Stimulated activated CD8-positive, alpha-beta memory T cell treated with anti-CD3 and anti-CD28 coated beads, Interleukin-4, amount 100 ng/mL, for 1 hour (primary cell): ENCODE measurements at places on chromosomes 3 and 15.

DNA sequence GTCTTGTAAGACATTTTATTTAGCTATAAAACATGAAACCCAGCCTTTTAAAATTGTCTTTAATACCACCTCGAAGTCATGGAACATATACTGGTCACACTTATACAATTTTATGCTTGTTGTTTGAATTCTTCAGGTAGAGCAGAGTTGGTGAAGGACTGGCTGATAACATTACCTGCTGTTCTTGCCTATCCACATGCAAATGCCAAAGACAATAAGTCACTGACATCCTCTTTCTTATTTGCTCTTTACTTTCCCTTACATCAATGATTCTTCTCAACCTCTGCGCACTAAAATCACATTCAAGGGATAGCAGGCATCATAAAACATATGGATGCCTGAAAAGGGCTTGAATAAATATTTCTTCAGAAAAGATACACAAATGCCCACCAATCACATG is 392.5 kb upstream of the ATP11B start:
- DNase-seq: no peak

GRCh38 chr3:11544412-11545181 is 99.1 kb downstream of the VGLL4 start:
- DNase-seq: no peak

DNA sequence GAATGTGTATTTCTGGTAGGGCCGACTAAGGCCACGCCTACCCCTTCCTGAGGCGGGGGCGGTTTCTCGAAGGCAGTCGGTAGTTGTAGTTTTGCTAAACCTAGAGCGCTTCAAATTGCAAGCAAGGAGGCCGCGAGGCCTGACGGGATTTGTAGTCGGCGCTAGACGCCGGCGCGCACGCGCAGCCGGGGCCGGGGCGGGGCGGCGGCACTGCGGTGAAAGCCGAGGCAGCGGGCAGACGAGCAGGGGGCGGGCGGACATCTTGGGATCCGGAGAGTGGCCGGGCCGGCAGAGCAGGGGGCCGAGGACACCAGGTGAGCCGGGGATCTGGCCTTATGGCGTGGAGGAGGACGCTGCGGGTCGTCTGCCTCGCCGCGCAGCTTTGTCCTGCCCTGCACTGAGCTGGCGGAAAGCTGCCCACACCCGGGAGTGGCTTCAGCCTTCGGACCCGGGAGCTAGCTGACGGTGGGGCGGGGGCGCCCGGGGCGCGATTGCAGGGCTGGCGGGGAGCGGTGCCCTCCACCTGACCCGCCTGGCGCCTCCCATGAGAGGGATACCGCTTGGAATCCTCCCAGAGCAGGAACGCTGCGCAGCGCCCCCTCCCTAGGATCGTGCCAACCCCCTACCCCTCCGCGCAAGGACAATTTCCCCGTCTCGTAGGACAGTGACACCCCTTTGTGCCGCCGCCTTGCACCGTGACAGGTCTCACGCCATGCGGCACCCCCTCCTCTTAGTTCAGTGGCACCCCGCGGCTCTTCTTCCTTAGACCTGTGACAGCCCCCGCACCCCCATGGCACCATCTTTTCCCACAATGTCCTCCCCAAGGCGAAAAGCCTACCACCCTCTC is at the start of gene AP2M1:
AP2M1 (plus strand) TSS at position 210 of the 847 bp plus-strand sequence. CDS start 2,139 bp downstream, outside the sequence.
- peak; percentile 89 for DNase-seq

DNA sequence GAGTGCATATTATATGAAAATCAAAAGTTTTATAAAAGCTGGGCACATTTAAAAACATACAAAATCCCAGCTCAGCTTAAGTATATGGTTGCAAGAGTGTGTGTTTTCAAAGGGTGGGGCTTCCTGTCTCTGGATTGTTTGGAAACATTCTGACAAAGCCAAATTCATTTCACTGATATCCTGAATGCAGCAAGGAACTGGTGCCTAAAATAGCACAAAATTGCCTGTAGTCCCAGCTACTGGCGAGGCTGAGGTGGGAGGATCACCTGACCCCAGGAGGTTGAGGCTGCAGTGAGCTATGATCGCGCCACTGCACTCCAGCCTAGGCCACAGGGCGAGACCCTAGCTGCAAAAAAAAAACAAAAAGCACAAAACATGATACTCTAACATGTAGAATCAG is 13.0 kb upstream of the TJP1 start:
- no peak for DNase-seq

DNA sequence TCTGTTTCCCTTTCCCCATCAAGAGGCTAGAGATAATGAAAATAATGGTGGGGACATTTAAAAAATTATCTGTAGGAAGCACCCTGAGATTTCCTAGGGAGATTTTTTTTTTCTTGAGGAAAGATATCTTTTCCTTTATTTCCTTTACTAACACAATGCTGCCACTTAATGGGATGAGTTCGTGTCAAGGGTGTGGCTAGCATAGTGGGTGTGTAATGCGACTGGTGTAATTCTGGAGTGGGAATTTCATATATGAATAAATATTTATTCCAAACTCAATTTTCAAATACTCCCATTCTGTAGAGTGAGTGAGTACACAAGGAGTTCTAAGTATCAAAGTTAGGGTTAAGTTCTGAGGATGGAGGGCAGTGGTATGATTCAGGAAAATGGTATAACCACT is 66.1 kb upstream of the GALNT15 start:
- DNase-seq: no peak

DNA sequence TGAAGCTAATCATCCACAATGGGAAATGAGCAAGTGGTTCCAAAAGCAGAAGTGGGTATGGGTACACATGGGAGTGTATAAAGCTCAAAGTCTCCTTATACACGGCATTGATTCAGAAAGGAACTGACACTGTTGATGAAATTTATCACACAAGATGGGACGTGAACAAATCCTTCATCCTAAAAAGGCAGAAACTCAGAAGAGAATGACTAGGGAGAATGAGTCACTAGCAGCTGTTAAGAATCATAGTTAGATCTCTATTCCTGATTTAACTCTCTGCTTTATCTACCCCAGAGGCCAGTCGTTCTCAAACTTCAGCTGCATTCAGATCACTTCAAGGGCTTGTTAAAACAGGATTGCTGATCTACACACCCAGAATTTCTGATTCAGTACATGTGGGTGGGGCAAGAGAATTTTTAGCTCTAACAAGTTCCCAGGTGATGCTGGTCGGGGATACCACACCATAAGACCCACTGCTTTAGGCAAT is 97.7 kb upstream of the PHLDB2 start:
- no peak for DNase-seq

GRCh38 chr15:98815207-98815606 is 166.9 kb downstream of the IGF1R start:
- no peak for DNase-seq

GRCh38 chr3:20563985-20564384 is 378.0 kb upstream of the SGO1 start:
- DNase-seq: no peak

DNA sequence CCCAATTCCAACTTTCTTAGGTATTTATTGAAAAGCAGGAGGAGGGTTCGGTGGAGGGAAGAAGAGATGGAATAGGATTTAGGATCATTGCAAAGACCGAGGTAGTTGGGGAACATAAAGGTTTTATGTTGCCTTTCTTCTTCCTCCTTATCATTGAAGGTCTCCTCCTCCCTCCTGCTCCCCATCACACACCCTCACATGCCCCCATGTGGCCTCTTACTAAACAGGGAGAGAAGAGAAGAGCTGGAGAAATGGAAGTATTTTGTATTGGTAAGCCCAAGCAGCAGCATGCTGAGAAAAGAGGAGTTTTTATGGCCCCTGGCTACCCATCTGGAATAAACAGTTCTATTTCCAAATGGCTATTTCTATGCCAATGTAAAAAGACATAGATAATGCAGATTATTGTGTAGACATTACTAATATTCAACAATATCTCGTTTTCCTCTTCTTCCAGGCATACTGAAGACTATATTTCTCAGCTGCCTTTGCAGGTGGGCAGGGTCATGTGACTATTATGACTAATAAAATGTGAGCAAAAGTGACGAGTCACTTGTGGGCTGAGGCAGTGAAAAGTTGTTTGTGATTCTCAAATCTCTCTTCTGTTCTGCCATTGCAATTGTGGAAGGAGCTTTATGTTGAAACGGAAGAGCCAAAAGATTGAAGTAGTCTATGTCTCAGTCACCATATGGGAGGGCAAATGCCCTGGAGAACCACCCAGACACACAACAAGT is 5.2 kb upstream of the GPR176 start:
- no peak for DNase-seq

DNA sequence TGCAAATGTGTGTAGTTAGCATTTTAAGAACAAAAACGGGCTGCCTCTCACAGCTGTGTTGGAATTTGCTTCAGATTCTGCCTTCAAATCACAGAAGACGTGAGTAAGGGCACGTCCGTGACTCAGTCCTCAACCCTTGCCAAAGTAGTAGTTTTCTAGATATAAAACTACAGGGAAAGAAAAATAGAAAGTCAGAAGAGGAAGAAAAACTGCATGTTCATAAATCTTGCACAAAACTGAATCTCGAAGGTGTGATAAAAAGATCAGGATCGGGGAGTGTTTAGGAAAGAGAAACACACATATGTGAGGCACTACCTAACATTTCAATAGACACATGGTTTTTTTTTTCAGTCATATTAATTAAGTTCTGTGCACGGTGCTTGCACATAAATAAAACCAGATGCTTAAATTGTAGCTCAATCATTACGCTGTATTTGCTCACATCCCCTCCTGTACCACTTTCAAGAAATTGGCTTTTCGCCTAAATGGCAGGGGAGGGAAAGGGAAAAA is 71.7 kb downstream of the P3H2 start:
- no peak for DNase-seq

GRCh38 chr3:128996726-128997125 is 2.9 kb upstream of the CFAP92 start:
- DNase-seq: no peak
